ENCODE measurements at places on chromosomes 2 and 18.

DNA sequence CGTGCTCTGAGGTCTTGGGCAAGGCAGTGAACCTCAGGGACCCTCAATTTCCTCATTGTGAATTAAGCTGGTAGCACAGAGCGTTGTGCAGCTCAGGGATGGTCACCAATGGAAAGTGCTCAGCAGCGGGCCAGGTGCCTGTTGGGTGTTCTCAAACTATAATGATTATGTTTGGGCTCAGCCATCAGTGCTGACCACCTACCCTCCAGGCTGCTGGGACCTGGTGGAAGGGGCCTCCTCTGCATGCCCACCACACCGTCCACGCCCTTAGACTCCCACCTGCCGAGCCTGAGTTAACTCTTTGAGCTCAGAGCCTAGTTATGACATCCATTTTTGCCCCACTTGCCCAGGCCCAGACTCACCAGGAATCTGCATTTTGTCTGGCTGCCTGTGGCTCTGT, 35.0 kb downstream of the GLI2 start:
- no peak for DNase-seq

DNA sequence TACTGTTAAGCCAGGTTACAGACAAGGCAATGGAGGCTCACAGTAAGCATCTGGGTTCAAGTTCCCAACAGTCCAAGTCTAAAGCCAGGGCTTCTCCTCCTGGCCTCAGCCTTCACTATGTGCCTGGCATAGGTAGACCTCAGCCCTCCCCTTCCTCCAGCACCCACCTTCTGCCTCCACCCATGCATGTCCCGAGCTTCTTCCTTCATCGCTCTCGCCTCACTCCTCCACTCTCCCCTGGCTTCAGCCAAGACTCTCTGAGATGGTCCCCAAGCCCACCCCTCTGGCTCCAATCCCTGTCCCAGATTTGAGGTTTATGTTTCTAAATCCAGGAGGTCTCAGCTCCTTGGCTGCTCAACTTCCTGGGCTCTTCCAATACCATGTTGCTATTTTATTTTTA, 26.9 kb downstream of the CENPA start:
- DNase-seq, result no peak

DNA sequence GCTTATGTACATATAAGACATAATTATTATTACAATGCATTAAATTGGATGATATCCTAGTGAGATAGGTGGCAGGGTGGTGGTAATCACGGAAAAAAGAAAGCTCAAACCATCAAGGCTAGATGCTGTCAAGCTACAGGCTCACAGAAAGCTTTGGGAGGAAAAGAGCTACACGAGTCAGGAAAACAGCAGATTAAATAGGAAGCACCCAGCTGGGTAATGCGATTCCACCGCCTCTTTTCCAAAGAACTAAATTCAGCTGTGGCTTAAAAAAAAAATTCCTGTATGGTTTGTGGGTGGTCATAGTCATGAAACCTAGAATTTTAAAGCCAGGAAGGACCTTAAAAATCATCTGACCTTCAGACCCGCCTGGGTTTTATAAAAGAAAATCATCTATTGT, 23.7 kb upstream of the PTPN4 start:
- DNase-seq, result no peak

GRCh38 chr18:22211657-22212056, 42.3 kb downstream of the GATA6 start:
- no peak for DNase-seq

GRCh38 chr2:238431-238830, 25.4 kb downstream of the SH3YL1 start:
- DNase-seq, result no peak

GRCh38 chr2:216882876-216883275, 23.0 kb upstream of the TNP1 start:
- no peak for DNase-seq

DNA sequence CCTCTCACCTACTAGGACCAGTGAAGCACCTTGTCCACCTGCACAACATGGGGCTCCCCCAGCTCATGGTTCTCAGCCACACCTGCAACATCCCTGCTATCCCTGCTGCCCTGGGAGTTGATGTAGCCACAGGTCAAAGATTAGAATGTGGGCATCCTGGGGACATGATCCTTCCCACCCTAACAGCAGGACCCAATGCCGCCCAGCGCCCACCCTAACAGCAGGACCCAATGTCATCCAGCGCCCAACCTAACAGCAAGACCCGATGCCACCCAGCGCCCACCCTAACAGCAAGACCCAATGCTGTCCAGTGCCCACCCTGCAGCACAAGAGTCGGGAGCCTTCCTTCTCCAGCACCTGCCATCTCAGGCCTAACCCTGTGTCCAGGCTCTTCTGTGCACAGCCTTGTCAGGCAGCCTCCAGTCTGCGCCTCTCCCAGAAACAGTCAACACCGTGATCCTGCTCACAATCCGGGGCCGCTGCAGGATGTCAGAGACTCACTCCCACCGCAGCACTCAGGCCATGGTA, 237.3 kb upstream of the SALL3 start:
- DNase-seq, result no peak

GRCh38 chr2:19837235-19837766, 64.5 kb downstream of the TTC32 start:
- no peak for DNase-seq

GRCh38 chr2:240586919-240587800, 626 bp downstream of the CAPN10 start:
- no peak for DNase-seq

DNA sequence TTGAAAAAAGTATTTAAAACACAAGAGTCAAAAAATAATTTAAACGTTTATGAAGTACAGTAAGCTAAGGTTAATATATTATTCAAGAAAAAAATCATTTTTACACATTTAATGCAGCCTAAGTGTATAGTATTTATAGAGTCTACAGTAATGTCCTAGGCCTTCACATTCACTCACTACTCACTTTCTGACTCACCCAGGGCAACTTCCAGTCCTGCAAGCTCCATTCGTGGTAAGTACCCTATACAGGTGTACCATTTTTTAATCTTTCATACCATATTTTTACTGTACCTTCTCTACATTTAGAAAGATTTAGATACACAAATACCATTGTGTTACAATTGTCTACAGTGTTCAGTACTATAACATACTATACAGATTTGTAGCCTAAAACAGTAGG, 20.9 kb upstream of the RPRD1A start:
- DNase-seq, result no peak

GRCh38 chr2:146386096-146386495, 1458.7 kb upstream of the ACVR2A start:
- DNase-seq, result no peak

DNA sequence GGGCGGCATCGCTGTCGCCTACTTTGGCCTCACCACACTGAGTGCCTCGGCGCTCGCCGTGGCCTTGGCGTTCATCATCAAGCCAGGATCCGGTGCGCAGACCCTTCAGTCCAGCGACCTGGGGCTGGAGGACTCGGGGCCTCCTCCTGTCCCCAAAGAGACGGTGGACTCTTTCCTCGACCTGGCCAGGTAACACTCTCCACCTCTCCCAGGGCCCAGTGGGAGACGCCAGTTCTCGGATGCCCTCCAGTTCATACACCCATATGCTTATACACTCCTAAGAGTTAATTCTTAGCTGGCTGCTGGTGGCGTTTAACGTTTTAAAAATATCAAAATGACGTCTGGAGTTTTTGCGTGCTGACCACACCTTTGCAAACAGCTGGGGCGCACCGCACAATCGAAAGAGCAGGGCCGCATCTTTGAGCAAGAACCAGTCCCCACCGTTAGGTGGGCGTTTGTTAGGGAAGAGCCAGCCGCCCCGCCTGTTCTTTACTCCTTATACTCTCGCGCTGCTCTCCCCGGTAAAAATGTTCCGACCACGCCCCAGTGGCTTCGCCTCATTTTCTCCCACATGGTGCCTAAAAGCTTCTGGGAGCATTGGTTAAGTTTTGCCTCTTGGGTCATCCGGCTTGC, 899 bp downstream of the SLC1A4 start:
- no peak for DNase-seq

GRCh38 chr2:129480790-129481189, 498.7 kb upstream of the RAB6C start:
- DNase-seq, result no peak

DNA sequence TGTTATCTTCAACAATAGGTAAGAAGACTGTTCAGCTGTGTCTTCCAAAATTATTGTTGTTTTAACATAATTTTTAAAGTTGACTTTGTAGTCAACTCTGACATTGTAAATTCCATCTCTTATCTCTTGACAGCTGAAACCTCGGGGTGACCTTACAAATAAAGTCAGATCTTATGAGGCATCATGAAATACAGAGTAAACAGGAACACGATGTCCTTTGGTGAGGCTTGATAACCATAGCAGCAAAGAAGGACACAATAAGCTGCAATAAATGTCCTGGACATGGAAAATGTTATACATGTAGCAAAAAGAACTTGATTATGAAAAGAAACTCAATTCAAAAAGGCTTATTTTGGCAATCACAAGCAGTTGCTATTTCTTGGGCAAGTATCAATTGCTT, 618.9 kb upstream of the SLC39A10 start:
- DNase-seq, result no peak

- DNase-seq, result no peak
Measured at GRCh38 chr2:100141906-100142305, 484 bp downstream of the AFF3 start.

DNA sequence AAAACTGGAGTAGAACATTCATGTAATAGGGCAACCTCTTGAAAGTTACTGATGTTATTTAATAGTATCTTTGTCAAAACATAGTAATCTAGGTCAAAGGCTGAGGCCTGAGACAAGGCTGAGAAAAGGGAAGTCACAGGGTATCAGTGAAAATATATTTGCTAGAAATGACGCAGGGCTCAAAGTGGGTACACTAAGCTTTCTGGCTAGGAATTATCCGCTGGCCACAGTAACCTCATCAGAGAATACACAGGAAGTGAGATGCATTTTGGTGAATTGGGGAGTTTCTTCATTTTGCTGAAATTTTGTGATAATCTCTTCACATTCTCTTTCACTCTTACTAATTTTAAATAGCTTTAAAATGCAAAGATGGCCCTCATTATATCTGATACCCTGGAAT, 206.8 kb downstream of the OTX1 start:
- no peak for DNase-seq

DNA sequence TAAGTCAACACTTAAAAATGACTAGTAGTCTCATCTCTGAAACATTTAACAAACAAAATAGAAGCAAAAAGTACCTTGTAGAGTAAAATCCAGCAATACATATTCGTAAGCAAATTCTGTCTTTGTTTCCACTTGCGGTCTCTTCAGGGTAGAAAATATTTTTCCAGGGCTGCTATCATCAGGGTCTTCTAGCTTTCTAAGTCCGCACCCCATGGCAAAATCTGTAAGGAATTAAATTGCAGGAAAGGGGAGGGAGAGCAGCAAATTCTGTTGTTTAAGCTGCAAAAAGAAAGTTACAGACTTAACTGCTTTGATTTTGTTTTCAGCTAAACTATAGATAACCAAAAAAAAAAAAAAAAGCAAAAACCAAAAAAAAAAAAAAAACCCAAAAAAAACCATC, at the start of gene RFTN2:
RFTN2 (minus strand) TSS at position 342 of the 400 bp plus-strand sequence; CDS start at position 213, 129 bp downstream.
- DNase-seq, result no peak

DNA sequence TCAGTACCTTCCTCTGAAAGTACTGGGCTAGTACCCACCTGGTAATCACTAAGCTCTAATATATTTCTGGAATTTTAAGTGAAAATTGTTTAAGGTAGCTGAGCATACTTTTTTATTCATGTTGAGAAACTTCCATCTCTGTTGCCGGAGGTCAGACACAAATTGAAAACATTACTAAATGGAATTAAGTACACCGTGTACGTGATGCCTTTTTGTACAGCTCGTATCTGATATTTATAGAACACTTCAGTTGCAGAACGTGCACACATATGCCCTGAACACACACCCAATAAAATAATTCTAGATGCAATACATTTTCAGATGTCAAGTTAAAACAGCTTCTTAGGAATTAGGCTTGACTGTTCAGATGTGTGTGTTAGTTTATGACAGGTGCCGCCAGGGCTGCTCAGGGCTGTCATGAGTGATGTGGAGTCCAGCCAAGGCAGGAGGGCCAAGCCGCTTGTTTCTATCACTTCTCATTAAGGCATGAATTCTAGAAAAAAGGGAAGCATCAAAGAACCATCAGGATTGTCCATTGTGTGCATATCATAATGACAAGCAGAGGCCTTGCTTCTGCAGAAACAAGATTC, 80.9 kb upstream of the FOSL2 start:
- DNase-seq, result no peak

DNA sequence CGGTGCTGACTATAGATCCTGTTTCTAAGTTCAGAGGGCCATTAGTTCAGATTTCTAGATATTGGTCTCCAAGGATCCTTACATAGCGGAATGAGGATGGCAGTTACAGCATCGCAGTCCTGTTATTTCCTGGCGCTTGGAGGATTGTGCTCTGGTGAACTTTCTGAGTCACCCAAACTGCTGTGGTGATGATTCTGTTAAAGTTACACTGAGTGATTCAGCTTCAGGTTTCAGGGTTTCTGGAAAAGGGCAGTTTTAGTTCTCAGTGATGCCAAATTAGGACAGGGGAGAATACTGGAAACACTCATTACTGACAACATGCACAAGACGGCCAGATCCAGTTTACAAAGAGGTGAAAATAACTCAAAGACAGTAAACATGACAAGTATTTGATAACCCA, 52.1 kb upstream of the ANKRD62 start:
- DNase-seq, result no peak

DNA sequence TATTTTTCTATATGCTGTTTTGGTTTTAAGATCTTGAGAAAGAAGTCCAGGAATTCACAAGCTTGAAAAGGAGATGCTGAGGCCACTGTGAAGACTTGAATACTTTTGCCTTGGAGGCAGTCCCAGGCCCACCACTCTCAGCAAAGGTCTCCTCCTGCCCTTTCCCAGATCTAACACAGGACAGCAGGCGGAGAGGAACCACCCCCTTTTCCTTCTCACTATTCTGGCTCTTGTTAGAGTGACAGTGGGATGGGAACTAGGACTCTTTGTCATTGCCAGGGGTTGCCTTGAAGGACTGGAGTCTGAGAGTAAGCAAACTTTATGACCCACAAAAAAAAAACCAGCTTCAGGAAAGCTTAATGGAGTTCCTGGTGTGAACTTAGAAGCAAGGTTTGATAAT, 54.7 kb downstream of the E2F6 start:
- no peak for DNase-seq

DNA sequence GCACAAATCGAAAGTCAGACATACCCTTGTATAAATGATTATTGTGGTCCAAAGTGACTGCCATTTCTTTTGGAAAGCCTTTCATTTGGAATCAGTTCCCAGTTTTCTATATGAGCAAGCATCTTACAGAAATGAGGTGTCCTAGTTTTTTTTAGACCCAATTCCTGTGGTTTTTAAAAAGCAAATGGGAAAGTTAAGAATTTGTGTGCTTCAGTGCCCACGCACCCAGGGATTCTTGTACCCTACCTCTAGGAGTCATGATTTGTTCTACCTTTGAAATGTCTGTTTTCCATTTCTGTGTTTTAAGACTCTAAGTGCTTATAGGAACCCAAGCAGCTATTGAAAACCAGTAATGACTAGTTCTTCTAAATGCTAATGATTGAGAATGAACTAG, 218.1 kb downstream of the CAMKMT start:
- no peak for DNase-seq
